ENCODE measurements at places on chromosomes 11 and 22. TPM values are rescaled to one million over a fixed set of nuclear protein-coding genes. Genes with fewer than 3 reads are reported as not detected.

DNA sequence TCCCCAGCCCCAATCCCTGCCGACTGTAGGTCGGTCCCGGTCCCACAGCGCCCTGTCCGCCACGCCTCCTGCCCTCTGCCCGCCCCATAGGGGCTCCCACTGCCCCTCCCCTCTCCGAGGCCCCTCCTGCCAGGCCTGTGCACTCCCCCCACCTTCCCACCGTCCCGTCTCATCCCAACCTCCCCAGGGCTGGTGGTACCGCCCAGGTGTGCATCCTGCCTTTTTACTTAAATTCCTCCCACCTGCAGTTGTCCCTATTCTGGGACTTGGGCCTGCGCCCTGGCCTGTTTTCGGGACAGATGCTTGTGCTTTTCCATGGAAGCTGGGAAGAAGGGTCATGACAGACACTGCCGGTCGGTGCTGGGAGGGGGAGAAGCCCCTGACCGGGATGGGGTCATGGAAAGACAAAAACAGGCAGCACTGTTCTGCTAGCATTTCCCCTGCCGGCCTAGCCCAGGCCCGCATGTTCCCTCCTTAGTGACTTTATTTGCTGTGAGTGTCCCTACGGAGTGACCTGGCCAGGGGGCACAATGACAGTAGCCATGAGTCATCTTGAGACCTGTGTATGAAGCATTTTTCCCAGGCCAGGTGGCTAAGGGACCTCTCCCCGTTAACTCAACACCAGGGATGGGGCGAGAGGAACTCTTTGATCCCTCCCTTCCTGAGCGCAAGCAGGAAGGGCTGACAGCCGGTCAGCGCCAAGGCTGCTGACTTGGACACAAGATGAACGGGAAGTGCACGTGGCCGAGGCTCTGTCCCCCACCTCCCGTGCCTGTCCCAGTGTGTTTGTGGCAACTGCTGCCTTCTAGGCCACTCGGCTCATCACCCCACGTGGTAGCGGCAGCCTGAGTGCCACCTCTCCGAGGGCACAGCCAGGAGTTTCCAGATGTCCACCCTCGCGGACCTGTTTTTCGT lies 7.1 kb downstream of the TBX1 start:
- DNase-seq: no peak

DNA sequence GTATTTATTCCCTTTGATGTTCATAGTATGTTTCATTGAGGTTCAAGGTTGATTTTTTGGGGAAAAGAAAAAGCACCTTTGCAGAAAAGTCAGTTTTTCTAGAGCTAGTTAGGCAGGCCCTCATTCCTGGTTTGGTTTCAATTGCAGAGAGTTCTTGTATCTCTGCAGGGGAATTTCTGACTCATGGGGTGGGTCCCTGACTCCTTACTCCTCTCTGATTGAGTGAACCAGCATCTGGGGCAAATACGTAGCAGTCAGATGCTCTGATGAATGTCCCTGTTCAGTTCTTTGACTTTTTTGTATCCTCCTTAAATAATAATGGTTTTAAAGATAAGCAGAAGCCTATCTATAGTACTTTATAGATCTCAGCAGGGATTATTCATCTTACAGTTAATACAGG lies 7.7 kb upstream of the NCR3LG1 start:
- no peak for DNase-seq

Gene OR2D3
- not detected for total RNA-seq

DNA sequence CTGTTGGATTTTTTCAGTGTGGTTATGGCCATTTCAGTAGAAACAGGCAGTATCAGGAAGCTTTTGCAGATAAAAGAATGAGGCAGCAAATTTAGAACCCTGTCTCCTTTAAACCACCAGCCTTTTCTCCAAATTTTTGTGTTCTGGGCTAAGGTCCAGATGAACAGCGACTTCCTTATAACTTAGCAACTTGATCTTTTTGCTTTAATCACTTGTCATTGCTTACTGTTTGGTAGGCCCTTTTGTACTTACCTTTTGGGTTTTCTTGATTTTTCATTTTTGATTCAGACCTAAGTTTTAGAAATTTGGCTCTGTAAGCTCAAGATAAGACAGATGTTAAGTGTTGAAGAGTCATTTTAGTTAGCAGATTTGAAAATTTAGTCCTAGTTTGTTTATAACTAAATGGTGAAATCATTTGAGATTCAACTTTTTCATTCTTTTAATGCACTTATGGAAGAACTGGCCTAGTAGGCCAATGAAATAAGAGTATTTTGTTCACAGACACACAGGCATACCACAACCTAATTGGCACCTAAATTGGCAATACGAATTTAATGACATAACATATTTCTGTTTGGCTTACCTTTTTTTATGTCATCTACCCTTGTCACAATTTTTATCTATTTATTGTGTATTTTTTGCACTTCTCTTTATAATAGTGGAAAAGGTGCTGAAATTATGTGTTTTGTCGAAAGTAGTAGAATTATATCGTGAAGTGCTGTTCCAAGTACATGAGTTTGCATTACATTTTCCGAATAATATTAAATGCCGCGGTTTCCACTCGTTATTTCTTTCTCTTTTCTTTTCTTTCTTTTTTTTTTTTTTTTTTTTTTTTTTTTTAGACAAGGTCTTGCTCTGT lies 2.1 kb downstream of the RTN3 start:
- no peak for DNase-seq

DNA sequence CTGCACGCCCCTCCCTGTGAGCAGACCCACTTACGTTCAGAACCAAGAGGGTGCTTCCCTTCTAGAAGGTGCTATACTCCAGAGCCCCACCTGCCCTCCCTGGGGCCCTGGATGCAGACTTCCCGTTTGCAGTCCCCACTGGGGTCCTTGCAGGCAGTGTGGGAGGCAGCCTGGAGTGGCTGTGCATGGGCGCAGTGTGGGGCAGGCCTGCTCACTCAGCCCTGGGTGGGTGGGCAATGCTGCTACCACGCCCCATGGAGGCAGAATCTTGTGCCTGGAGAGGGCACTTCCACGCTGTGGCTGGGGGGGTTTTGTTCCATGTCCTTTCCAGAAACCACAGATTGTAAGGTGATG lies 116.2 kb downstream of the KCNQ1OT1 start:
- no peak for DNase-seq

Gene PATE2
- total RNA-seq: 0.82 TPM

Gene EEF1G
- total RNA-seq: 1,985 TPM

- DNase-seq: no peak
Measured at GRCh38 chr11:22444076-22444475, 105.9 kb downstream of the SLC17A6 start.

DNA sequence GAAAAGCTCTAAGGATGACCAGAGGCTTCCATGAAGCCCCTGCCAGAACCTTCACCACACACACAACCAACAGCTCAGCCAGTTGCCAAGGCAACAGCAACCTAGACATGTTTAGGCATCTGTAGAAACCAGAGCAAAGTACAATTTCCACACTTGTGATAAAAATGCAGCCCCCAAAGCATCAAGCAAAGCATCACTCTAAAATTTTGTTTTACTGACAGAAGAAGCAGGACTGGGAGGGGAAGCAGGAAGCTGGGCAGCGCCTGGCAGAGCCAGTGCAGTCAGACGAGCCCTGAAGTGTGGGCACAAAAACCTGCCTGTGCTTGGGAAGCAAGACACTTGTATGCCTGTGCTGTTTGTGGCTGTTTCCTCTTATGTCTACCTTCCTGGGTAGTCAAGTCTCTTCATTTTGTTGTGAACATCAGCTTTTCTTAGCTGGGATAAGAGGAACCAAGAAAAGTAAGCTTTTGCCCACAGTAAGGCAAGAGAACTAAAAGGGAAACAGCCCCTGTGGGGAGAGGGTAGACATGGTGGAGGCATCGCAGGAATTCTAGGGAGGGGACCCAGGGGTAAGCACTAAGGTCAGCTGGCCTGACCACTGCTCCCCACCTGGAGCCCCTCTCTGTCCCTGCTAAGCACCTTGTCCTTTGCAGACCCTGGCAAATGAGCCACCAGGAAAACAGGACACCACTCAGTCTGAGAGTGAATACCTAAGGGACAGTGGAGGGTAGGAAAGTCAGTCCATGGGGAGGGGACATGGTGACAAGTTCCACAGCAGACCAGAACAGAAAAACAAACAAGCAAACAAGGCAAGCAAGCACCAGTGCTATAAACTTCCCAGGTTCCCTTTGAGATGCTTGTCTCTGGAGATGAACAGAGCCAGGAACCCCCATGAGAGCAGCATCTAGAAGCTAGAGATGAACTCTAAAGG lies 13.4 kb downstream of the PACSIN2 start:
- no peak for DNase-seq

- no peak for DNase-seq
Measured at GRCh38 chr11:131875611-131876010, 505.2 kb downstream of the NTM start.

DNA sequence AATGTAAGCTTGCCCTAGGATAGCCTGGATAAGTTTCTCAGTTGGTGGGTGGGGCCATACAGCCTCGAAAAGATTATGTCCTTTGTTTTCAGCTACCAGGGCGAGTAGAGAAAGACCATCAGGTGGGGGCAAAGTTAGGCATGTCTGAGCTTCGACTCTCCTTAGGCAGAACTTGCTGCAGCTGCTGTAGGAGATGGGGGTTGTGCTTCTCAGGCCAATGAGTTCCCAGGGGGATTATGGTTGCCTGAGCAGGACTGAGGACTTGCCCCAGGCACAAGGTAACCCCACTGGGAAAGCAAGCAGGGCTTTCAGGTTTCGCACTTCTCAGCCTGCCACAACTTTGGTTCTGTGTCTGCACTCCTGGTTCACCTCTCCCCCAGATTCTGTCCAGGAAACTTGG lies 173.4 kb upstream of the SESN3 start:
- no peak for DNase-seq

DNA sequence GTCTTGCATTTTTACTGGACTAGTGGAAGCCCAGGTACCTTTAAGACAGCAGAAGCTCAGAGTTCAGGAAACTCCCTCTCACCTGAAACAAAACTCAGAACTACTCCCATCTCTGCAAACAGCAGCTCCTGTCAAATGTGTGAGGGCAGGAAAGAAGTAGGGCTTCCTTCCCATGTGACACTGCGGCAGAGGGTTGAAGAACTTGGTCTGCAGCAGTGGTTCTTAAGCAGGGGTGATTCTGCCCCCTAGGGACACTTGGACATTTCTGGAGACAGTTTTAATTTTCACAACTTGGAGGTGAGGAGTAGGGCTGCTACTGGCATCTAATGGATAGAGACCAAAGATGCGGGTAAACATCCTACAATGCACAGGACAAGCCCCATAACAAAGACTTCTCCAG lies 63.4 kb downstream of the RCN1 start:
- DNase-seq: no peak

DNA sequence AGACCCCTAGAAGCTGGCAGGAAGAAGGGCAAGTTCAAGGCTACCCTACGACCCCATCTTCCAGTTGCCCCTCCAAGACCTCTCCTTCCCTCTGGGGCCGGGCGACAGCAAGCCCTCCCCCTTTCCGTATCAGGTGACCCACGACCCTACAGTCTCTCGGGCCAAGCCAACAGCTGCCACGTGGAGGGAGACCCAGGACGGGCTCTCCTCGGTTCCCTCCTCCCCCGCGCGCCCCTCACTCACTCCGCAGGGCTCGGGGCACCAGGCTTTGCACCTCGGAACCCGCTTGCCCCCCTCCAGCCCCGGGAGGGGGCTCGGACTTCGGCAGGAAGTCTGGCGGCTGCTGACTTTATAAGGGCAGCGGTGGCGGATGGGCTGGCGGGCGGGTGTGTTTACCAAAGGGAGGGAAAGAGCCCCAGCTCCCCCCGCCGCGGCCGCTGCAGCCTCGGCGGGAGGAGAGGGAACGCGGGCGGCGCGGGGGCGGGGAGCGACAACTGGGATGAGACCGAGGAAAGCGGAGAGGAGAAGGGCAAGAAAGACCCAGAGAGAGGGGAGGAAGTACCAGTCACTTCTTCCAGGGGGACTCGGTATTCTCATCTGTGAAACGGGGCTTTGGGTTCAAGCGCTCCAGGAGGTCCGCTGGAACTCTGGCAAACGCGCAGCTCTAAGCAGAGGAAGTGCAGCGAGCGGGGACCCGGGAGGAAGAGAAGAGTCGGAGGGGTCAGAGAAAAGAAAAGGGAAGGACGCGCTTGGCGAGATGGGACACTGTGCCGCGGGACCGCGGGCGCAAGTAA lies 767 bp downstream of the SLC43A1 start:
- peak; percentile 54 for DNase-seq

Gene CRKL
- total RNA-seq: 53.4 TPM

- DNase-seq: no peak
Measured at GRCh38 chr11:70429428-70429705, 31.0 kb downstream of the CTTN start.

GRCh38 chr11:123448823-123449222 lies 18.8 kb downstream of the GRAMD1B start:
- no peak for DNase-seq

- no peak for DNase-seq
Measured at GRCh38 chr11:100630898-100631297, 56.2 kb upstream of the ARHGAP42 start.

DNA sequence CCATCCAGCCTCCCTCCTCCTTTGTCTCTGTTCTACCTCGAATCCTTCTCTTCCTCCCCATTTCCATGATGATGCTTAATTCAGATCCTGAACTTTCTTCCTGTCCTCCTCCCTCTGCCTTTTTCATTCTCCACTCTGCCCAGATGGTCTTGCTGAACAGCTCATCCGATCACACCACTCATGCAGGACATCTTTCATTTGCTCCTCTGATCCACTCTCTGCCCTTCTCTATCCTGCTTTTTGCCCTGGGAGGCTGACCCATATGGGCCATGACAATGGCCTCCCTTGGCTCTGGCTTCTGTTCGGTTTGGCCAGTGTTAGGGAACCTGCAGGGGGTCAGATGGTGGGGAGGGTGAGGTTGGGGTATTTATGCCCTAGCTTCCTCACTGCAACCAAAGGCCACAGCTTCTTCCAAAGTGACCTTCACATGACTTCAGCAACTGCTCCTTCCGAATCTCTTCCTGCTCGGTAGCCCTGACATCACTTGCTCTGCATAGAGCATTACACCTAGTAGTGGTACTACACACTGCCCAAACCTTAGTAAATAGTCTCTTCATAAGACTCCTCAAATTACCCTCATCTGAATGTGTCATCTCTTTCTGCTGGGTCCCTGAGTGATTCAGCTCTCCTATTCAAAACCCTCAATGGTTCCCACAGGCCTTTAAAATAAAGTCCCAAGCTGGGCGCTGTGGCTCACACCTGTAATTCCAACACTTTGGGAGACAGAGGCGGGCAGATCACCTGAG lies 32.7 kb upstream of the MICAL2 start:
- no peak for DNase-seq

GRCh38 chr11:11798586-11799438 lies 43.0 kb upstream of the USP47 start:
- DNase-seq: no peak

GRCh38 chr11:118264569-118265465 lies 720 bp upstream of the MPZL2 start:
- DNase-seq: no peak

GRCh38 chr11:10696468-10697322 lies 3.1 kb upstream of the IRAG1 start:
- DNase-seq: no peak

DNA sequence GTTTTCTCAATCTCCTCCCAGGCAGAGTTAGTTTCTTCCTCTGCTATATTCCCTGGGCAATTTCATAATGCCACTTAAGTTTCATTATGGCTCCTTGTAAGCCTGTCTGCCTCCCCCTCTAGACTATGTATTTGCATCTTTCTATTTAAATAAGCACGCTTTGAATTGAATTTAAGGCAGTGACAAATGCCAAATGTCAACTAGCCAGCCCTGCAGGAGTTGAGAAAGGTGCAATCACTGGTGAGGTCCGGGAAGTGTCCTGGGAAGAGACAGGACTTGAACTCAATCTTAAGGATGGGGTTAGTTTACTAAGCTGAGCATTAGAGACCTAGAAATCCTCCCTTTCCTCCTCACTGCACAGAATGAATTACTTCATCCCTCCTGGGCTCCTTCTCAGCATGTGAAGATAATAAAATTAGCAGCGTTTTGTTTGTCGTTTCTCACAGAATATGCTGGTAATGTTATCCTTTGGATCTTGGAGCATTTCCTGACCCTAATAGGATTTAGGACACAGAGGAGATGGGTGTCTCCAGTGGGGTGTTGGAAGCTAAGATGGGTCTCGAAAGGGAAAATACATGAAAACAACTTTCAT lies 1.6 kb downstream of the TCP11L1 start:
- DNase-seq: no peak

All from frontal cortex (tissue), 4 donors.